Type B pancreatic cell (in vitro differentiated cells): ENCODE measurements at places on chromosomes 11 and 22. TPM values are rescaled to one million over a fixed set of nuclear protein-coding genes. Genes with fewer than 3 reads are reported as not detected.

DNA sequence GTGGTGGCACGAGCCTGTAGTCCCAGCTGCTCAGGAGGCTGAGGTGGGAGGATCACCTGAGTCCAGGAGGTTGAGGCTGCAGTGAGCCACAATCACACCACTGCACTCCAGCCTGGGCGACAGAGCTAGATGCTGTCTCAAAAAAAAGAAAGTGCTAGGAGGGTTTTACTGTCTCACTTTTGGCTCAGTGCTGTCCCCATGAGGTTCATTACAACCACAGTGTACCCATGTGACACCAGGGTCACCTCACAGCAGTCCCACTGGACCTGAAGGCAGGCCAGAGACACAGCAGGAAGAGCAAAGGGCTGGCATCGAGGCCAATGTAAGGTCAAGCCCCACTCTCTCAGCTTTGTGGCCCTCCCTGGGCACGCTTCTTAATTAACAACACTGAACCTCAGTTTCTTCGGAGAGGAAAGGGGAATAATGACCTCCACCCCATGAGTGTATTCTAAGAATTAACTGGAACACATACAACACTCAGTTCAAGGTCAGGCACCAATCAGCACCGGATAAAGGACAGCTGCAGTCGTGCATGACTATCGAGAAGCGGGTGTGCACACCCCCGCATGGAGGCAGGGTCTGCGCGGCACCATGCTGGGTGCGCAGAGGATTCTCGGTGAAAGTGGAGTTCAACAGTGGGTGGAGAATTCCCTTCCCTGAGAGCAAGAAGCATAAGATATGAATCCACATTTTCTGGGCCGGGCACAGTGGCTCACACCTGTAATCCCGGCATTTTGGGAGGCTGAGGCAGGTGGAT lies 30.9 kb upstream of the BAIAP2L2 start:
- no peak overlapping the region for H3K4me3 ChIP-seq
- DNase-seq: no peak
- H3K27me3 ChIP-seq: no peaks in the 10 kb centered on the region
- peaks cover 3% of the 10 kb centered on the region for H3K36me3 ChIP-seq
- no peak overlapping the region for H3K27ac ChIP-seq

GRCh38 chr11:26587073-26587472 lies 15.0 kb upstream of the MUC15 start:
- DNase-seq: no peak
- no peaks in the 10 kb centered on the region for H3K27me3 ChIP-seq
- H3K4me3 ChIP-seq: peak overlapping the region; percentile 12
- H3K27ac ChIP-seq: peak overlapping the region; percentile 73
- H3K4me1 ChIP-seq: peaks cover 7% of the 10 kb centered on the region

DNA sequence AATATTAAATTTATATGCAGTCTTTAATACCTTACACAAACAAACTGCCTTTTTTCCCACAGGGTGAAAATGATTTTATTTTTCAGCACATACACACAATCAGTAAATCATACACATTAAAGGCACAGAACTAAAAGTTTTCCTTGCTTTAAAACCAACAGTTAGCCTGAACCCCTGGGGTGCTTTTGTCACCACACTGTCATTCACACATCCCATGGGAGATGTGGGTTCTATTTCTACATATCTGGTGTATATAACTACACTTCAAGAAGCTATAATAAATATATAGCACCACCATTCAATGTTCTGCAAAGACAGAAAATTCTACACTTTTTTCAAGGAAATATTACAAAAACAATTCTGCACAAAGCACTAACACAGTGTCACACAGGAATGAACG lies 197.0 kb downstream of the GUCY1A2 start:
- H3K4me3 ChIP-seq: no peak overlapping the region
- H3K36me3 ChIP-seq: no peaks in the 10 kb centered on the region
- H3K27me3 ChIP-seq: no peaks in the 10 kb centered on the region
- H3K4me1 ChIP-seq: no peaks in the 10 kb centered on the region
- H3K27ac ChIP-seq: no peak overlapping the region
- DNase-seq: no peak

GRCh38 chr11:17533778-17534415 lies 10.3 kb downstream of the USH1C start:
- DNase-seq: no peak
- peaks cover 24% of the 10 kb centered on the region for H3K4me1 ChIP-seq
- no peaks in the 10 kb centered on the region for H3K36me3 ChIP-seq

GRCh38 chr22:28014211-28015045 lies 95.4 kb upstream of the PITPNB start:
- no peak for DNase-seq
- peaks cover 10% of the 10 kb centered on the region for H3K36me3 ChIP-seq
- no peak overlapping the region for H3K4me3 ChIP-seq
- H3K27ac ChIP-seq: peak overlapping the region; percentile 18
- H3K4me1 ChIP-seq: peaks cover 29% of the 10 kb centered on the region
- H3K27me3 ChIP-seq: no peaks in the 10 kb centered on the region

DNA sequence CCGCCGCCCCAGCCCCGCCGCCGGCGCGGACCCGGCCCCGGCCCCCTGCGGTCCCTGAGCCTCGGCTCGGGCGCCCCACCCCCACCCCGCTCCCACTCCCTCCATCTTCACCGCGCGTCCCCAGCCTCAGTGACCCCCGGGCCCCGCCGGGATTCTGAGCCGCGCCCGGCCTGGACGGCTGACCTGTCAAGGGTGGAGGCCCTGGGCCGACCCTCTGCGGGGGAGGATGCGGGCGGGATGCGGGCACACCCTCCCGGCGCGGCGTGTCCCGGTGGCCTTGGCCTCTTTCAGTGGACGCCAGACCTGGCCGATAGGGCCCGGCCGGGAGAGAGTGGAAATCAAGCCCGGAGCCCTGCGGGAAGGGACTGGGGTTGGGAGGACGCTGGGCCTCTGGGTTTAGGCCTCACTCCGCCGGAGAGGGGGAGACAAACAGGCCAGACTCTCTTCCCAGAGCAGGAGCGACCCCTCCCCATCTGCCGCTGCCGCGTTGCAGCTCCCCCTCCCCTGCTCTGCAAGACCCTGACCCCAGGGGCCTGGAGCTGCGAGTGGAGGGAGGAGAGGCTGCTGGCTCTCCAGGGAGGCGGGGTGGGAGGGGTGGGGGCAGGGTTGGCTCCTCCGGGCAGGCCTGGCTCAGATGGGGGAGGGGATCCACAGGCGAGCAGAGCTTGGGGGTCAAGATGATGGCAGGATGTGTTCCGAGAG lies 525 bp downstream of the MAPK8IP2 start:
- no peak overlapping the region for H3K27ac ChIP-seq
- peaks cover 14% of the 10 kb centered on the region for H3K4me1 ChIP-seq
- peak overlapping the region; percentile 90 for H3K4me3 ChIP-seq
- peaks cover 4% of the 10 kb centered on the region for H3K36me3 ChIP-seq
- peaks cover 20% of the 10 kb centered on the region for H3K27me3 ChIP-seq

DNA sequence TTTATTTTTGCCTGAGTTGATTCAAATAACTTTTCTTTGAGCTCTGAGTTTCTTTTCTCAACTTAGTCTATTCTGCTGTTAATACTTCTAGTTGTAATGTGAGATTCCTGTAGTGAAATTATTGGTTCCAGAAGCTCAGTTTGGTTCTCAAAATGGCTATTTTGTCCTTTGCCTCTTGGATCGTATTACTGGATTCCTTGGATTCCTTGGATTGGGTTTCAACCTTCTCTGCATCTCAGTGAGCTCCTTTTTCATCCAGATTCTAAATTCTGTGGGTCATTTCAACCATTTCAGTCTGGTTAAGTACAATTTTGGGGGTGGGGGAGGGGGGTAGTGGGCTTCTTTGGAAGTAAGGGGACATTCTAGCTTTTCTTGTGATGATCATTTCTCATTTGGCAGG lies 341.1 kb upstream of the CNTN5 start:
- no peaks in the 10 kb centered on the region for H3K4me1 ChIP-seq
- H3K36me3 ChIP-seq: no peaks in the 10 kb centered on the region
- no peak for DNase-seq
- no peak overlapping the region for H3K4me3 ChIP-seq
- no peak overlapping the region for H3K27ac ChIP-seq

DNA sequence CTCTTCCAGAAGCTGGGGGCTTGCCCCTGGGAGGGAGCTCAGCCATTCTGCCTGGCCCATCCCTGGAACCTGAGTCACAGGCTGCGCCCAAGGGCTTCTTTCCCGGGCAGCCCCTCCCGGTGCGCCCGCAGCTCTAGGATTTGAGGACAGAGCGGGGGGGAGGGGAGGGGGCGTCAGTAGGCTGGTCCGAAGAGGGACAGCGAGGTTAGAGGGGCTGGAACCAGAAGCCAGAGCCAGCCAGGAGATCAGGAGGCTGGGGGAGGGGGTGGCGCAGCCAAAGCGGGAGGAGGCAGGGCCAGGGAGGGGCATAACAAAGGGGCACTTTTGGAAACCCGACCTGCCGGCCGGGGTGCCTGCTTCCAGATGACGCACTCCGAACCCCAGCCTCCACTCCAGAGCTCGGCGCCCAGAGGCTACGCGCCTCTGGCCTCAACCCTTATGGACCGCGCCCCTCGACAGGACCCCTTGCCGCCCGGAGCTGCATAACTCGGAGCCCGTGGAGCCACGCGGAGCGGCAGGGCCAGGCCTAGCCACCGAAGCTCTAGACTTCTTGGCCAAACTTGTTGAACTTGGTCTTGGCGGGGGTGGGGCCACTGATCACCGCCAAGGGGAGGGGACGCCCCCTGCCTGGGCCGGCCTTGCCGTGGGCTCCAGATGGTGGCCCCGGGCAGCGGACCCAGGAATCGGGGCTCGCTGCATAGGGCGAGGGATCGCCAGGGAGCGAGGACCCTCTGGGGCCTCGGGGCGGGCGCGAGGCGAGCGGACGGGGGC lies 744 bp downstream of the PACSIN3 start:
- H3K36me3 ChIP-seq: no peaks in the 10 kb centered on the region
- peak; percentile 78 for DNase-seq
- H3K4me3 ChIP-seq: peak overlapping the region; percentile 89
- peaks cover 22% of the 10 kb centered on the region for H3K4me1 ChIP-seq

DNA sequence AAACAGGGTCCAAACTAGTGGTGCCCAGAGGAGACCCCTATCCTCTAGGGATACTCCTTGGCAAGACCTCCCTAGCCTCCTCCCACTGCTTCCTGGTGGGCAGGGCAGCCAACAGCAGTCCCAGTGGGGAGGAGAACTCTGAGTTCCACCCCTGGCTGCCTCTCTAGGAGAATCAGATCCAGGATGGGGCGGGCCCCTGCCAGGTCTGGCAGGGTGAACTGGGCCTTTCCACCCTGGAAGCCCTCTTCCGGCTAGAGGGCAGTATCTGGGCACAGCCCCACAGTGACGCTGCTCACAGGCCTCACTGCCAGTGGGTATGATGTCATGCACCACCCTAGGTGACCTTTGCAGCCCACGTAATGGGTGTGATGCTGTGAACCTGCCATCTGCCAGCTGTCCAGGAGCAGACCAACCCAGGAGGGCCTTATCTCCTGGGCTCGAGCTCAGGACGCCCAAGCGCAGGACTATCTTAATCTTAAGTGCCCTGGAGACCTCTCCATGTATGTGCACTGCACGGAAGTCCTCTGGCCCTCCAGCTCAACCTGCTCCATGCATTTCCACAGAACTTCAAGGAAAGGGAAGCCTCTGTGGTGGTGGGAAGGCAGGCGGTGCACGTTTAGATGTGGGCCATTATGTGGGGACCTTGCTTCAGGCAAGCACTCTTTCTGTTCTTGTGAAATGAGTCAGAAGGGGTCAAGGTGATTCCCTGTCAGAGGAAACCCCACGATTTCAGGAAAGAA lies 31.8 kb upstream of the FCHSD2 start:
- peaks cover 5% of the 10 kb centered on the region for H3K27me3 ChIP-seq
- H3K4me3 ChIP-seq: no peak overlapping the region
- H3K36me3 ChIP-seq: no peaks in the 10 kb centered on the region
- DNase-seq: no peak
- H3K27ac ChIP-seq: no peak overlapping the region

DNA sequence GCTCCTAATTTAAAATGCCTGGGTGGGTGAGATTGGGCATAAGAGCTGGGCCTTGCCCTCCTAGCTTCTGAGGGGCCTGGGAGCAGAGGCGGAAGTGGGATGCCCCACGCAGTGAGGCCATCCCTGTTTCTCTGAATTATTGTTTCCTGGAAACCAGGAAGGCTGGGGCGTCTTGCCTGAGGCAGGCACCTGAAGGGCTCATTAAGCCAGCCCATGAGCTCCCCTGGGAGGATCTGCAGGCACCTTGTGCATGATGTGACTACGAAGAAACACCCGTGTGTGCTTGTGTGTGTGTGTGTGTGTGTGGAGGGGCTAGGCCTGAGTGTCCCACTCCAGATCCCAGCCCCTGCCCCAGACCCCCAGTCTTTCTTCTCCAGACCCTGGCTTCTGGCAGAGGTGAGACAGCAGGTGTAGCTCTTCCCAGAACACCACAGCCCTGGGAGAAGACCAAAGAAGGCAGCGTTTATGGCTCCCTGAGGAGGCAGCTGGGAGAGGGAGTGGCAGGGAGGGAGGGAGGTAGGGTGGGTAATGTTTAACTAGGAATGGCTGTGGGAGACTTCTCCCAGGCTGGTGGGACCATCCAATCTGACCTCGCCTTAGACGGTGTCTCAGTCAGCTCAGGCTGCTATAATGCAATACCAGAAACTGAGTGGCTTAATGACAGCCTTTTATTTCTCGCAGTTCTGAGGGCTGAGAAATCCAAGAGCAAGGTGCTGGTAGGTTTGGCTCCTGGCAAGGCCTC lies 2.1 kb upstream of the BATF2 start:
- DNase-seq: no peak
- peaks cover 11% of the 10 kb centered on the region for H3K4me1 ChIP-seq
- H3K27me3 ChIP-seq: no peaks in the 10 kb centered on the region
- no peaks in the 10 kb centered on the region for H3K36me3 ChIP-seq
- no peak overlapping the region for H3K4me3 ChIP-seq

GRCh38 chr22:41845380-41846267 lies 12.7 kb downstream of the SREBF2 start:
- peak overlapping the region; percentile 24 for H3K4me3 ChIP-seq
- H3K27me3 ChIP-seq: no peaks in the 10 kb centered on the region
- H3K27ac ChIP-seq: peak overlapping the region; percentile 95
- peaks cover 3% of the 10 kb centered on the region for H3K36me3 ChIP-seq
- DNase-seq: no peak

GRCh38 chr11:7613394-7613720 lies 59.9 kb downstream of the CYB5R2 start:
- no peaks in the 10 kb centered on the region for H3K27me3 ChIP-seq
- H3K36me3 ChIP-seq: peaks cover 26% of the 10 kb centered on the region
- peak overlapping the region; percentile 9 for H3K27ac ChIP-seq

DNA sequence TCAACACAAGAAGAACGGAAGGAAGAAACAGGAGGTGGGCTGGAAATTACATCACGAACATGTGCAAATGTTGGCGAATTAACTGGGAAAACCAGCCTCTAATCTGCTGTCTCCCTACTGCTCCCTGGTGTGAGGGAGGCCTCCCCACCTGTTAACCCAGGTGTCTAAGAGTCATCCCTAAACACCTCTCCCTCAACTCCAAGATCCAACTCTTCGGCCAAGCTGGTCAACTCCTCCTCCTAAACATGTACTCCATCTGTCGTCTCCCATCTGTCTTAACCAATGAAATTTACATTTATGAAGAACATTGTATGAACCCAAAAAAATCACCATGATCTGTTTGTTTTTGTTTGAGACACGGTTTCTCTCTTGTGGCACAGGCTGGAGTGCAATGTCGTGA lies 154.2 kb downstream of the LARGE1 start:
- no peak overlapping the region for H3K27ac ChIP-seq
- peaks cover 5% of the 10 kb centered on the region for H3K4me1 ChIP-seq
- no peak for DNase-seq
- H3K27me3 ChIP-seq: no peaks in the 10 kb centered on the region

Gene CYP2R1
- total RNA-seq: 12.1 and 12.4 TPM in 2 replicates

Gene SYT9
- 1.6 and 2.1 TPM in 2 replicates for total RNA-seq

Gene RAPSN
- 0.19 and 0.39 TPM in 2 replicates for total RNA-seq

Gene GAB4
- not detected in 2 replicates for total RNA-seq

Gene TSPAN32
- 2.6 and 7.2 TPM in 2 replicates for total RNA-seq

Gene CCDC116
- 0.21 and 0.87 TPM in 2 replicates for total RNA-seq

Gene OR52I1
- total RNA-seq: not detected in 2 replicates

Gene YPEL4
- total RNA-seq: 0.38 and 0.48 TPM in 2 replicates
